Bronchial smooth muscle cell (primary cell): ENCODE measurements at places on chromosomes 7 and 10. TPM values are rescaled to one million over a fixed set of nuclear protein-coding genes. Genes with fewer than 3 reads are reported as not detected.

Gene KIN
- 2.3 and 4.9 TPM in 2 replicates for total RNA-seq

Gene SUN3
- total RNA-seq: not detected in 2 replicates

Gene SYCE1
- total RNA-seq: under 0.01 TPM in 1 of 2 replicates, not detected in the other

Gene ZNF853
- total RNA-seq: 0.47 and 3.2 TPM in 2 replicates
